Activated CD8-positive, alpha-beta memory T cell treated with anti-CD3 and anti-CD28 coated beads, Interleukin-2, amount 50 U/mL, for 4 hours (primary cell): ENCODE measurements at places on chromosomes 2 and 18.

DNA sequence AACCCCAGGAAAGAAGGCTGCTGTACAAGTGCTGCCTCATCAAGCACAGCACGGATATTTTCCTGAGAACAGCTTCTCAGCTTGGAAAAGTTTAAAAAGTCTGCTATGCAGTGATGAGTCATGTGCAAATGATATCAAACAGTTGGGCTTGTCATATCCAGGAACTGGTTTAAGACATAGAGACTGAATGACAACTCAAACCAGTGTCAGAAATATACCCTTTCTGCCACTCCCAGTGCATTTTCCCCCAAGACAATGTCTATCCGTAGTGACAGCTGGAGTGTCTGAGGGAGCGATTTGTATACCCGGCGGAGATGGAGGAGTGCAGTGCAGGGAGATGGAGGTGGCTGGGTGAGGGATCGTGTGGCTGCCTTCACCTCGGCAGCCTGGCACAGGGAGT, 28.2 kb downstream of the SOX11 start:
- DNase-seq = no peak

- DNase-seq = no peak
Measured at GRCh38 chr2:10352361-10352760, 49.7 kb downstream of the HPCAL1 start.

- no peak for DNase-seq
Measured at GRCh38 chr2:55112229-55113031, 62.2 kb upstream of the RTN4 start.

GRCh38 chr2:143730155-143730952, 601.1 kb downstream of the ARHGAP15 start:
- DNase-seq = no peak

DNA sequence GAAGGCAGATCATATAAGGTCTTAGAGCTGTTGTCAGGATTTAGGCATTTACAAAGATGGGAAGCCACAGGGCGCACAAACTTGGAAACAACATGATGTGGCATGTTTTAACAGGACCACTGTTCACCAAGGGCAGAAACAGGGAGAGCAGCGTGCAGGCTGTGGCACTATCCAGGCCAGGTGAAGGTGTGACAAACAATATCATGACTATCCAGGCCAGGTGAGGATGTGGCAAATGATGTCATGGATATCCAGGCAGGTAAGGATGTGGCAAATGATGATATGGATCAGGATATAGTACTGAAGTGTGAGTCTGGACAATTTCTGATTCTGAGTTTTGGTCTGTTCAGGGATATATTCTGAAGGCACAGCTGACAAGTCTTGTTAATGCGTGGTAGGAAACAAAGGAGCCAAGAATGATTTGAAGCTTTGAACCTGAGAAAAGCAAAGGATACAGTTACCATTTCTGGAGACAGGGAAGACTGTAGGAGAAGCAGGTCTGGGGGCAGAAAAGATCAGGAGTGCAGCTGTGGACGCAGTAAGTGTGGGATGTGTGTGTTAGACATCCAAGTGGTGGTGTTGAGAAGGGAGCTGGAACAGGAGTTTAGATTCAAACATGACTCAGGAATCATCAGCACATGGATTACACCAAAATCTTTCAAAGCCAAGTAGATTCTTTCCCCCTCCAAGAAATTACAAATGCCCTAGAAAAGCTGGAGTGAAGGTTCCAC, 205.9 kb downstream of the TMEM163 start:
- no peak for DNase-seq

DNA sequence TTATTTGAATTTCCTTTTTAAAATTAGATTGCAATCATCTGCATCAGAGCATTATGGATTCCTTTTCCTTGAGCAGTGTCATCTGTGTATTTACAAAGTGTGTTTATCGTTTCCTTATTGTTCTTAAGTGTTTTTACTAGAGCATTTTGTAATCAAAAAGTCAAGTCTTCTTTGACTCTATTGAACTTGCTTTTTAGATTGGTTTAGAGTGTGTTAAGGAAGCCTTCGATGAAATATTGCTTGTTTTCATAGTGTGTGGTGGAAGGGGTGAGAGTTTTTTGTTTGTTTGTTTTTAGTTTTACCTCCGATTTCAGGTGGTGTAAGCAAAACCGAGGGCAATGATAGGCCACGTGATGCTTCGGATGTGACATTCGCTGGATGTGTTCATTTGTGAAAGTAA, 45.7 kb downstream of the ARHGAP28 start:
- DNase-seq = no peak

DNA sequence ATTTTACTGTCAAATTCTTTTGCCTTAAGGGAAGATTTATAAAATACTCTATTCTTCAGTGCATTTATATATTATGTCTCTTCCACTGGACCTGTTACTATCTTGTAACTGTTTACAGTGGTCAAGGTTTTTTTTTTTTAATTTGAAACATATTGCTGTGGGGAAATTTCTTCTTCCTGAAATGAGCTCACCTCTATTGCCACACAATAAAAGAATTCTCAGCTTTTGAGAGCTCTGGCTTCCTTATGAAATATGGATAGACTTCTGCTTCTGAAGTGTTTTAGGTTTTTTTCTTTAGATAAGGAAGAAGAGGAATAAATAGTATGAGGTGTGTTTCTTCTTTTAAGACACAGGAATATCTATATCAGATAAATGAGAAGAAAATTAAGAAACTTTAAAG, 7.7 kb downstream of the VRK2 start:
- DNase-seq = no peak

- no peak for DNase-seq
Measured at GRCh38 chr2:161662373-161662772, 38.2 kb downstream of the SLC4A10 start.

DNA sequence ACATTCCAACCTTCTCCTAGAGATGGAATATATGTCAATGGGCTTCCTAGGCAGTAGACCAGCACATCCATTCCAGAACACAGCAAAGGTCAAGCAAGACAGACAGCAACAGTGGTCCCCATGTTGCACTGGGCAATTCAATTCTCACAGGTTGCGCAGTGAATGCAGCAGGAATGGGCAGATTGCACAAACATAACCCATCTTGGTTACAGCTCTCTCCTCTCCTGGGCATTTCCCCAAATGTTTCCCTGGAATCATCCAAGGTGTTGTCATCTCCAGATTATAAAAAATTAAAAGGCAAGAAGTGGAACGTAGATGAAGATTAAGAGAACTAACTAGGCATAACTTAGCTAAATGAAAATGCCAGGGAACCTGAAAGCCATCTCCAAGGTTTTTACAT, 265.8 kb upstream of the SLC14A2 start:
- DNase-seq = no peak

DNA sequence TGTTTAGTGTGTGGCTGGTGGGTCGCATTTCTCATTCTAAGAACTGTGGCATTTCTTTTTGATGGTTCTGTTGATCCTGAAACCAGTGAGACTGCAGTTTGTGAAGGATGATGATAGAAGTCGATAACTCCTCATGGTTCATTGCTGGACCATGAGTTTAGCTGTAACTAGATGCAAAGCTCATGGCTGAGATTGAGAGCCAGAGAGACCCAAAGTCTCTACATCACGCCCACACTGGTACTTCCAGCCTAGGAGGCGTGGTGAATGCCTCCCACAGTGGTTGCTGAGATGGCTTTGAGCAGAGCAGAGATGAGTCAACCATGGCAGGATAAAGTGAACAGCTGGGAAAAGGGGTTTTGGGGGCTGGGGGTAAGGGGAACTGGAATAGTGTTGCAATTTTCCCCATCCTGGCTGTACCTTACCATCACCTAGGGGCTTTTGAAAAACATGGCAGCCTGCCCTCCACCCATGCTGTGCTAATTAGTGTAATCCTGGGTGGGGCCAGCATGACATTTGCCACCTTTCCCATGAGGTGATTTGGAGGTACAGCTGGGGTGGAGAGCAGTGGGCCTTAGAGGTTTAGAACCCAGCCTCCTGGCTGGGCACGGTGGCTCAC, 24.1 kb downstream of the INPP4A start:
- DNase-seq = peak; percentile 56

- DNase-seq = no peak
Measured at GRCh38 chr2:28716265-28716865, 35.3 kb upstream of the PPP1CB start.

DNA sequence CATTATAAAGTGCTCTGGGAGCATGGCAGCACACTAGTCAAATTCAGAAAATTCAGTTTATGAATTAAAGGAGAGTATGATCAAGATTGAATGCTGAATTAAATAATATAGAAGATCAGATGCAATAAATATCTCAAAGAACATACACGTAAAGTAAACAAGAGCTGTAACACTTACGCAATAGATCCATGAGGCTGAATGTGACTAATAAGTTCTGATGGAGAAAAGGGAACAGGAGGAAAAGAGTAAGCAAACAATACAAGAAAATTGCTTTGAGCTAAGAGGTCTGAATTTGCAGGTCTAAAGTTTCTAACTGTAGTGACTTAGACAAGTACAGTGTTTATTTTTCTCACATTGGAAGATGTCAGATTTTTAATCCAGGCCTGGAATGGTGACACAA, 646.7 kb upstream of the ZNF804A start:
- DNase-seq = no peak

DNA sequence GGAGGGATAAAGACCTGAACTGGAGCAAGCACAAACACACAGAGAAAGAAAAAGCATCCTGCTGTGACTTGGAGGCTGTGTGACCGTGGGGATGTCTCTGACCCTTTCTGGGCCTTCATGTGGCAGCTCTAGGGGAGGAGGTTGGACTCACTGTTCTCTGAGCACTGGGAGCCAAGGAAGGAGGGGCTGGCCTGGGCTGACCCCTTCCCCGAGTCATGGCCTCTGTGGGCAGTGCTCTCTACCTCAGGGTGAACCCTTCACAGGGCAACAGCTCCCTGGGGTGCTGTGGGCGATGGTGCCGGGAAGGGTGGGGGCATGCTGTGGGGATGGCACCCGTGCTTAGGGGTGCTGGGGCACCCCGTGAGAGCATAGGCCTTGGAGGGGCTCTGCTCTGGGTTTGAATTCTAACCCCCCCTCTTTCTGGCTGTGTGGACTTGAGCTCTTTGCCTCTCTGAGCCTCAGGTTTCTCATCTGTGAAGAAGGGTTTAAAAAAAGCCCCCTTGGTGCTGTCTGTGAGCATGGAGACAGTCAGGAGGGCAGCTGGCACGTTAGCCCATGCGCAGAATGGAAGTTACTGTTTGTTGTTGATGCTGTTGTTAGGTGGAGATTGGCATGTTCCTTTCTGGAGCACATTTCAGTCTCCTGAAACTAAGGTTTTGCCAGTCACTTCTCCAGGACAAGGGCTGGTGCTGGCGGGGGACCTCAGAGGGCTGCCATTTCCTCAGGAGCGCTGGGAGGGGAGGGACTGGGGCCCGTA, 700 bp downstream of the TOGARAM2 start:
- DNase-seq = no peak

GRCh38 chr2:160492401-160493226, 993 bp downstream of the RBMS1 start:
- peak; percentile 76 for DNase-seq

DNA sequence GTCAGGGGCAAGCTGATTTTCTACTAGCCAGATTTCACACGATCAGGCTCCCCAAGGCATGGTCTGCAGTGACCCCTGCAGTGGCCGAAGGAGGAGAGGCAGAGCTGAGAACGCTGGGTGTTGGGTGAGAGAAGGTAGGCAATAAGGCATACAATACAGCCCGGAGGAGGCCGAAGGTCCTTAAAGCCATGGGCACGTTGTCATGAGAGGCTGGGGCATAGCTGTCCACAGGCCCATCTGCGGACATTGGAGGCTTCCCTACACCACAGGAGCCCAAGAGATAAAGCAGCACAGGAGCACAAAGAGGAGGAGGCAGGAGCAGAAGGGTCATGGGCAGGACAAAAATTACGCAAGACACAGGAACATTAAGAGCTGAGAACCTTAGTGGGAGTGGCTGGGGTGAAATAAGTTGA, 16.7 kb upstream of the BZW1 start:
- DNase-seq = no peak

DNA sequence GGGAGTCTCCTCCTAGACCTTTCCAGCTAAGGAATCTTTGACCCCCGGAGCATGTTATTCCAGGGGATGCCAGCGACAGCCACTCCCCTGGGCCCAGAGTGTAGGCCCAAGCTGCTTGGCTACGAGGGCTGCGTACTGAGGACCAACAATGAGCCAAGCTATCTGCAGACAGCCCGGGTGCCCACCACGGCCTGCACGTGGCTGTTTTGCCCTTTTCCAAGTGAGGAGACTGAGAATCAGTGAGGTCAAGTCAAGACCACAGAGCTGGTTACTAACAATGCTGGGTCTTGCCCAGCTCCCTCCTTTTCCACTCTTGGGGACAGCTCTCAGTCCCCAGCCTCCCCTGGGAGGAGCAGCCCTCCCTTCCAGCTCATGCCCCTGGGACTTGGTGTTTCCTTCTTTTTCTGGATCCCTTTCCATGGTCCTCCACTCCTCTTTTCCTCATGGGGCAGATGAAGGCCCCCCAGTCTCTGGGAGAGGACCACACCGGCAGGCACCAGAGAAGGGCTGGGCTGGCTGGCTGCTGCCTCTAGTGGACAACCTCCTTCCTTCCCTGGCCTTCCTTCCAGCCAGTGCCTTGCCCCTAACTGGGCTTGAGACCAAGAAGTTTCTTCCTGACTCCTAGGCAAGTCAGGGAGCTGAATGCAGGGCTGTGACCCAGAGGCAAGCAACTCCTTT, 550 bp upstream of the MALL start:
- no peak for DNase-seq

DNA sequence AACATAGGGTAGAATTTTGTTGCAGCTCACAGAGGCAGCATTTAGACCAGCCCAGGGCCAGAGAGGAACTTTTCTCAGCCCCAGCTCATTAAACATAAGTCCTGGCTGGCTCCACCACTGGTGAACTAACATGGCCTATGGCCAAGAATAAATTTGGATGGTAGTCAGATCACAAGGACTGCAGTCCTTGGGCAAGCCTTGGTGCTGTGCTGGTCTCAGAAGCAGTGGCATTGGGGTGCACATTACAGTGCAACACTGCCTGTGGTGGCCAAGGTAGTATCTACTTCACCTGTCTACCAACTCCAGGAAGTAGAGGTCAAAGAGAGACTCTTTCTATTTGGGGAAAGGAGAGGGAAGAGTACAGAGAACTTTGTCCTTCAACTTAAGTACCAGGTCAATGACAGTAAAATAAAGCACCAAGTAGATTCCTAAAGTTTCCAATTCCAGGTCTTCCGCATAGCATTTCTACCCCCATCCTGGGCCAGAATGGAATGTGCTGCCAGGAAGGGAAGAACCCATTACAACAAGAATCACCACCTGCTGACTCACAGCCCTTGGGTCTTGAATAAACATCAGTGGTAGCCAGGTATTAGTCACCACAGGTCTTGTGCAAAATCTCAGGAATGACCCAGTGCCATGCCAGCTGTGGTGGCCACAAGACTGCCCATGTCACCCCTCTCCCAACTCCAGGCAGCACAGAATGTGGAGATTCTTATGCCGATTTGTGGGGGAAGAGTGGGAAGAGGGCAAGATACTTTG, 155.4 kb upstream of the FSIP2 start:
- DNase-seq = no peak

DNA sequence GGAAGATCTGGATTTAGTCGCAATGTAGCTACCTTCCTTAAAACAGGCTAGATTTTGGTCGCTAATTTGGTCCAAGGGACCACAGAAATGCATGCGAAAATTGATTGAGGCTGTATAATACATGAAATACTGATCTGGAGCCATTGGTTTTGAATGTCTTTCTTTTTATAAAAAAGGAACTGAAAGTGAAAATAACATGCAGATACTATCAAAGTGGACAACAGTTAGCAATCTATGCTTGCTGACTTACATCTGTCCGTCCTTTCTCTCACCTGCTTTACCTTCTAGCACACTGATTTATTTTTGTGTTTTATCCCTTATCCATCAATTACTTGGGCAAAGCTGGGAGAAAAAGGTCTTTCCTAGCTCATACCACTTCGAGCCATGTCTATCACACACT, 1459.8 kb upstream of the ACVR2A start:
- DNase-seq = no peak
